ENCODE measurements at places on chromosomes 13 and 19.

GRCh38 chr19:1884719-1885334, 469 bp downstream of the ABHD17A start:
- DNase-seq: no peak

GRCh38 chr19:33512580-33513137, 8.9 kb downstream of the PEPD start:
- DNase-seq: no peak

DNA sequence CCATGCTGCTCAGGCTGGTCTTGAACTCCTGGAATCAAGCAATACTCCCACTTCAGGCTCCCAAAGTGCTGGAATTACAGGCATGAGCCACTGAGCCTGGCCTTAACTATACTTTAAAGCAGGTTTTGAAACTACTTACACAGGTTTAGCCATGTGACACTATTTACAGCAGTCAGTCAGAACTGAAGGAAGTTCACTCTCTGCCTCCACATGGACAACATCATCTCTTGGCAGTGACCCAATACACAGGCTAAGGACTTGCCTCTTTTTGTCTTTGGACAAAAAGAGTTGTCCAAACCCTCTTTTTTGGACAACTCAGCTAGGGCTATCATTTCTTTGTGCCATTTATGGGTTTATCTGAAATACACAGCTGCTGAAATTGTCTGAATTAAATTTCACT, 89.0 kb upstream of the CLDN10 start:
- no peak for DNase-seq

DNA sequence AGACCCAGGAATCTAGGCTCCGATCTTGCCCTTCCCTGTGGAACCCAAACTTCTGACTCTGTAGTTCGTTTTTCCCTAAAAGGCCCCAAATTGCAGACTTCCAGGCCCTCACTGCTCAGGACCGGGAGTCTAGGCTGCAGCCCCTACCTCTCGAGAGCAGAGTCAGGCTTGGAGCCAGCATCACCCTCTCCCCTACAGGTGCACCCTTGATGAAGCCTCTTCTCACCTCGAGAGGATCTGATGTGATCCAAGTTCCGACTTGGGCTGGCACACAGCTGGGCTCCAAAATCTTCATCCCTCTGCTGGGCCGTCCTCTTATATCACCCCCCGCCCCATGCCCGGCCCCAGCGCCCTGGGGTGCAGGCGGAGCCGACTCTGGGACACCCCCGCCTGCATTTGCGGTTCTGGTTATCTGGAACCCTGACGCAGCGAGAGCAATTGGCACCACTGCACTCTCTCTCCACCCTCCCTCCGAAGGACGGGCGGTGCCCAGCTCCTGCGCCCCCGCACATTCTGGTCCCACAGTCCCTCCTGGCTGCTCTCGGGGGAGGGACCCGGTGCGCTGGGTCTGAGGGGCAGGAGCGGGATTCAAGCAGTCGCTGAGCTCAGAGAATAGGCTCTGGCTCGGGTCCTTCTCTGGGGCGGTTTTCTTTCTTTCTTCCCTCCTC, at the start of gene KLK7:
Gene KLK7, minus strand, starts transcription at position 293 of the 668 bp plus-strand sequence. CDS start 1,518 bp downstream, outside the sequence.
- no peak for DNase-seq
